SJSA1 (cell line): ENCODE measurements at places on chromosomes 11 and 22.
A peak's percentile ranks its signal among the peaks of the same experiment; 100 is the strongest.

- DNase-seq = no peak
Observed at GRCh38 chr11:130145975-130146776, 13.4 kb upstream of the ST14 start.

DNA sequence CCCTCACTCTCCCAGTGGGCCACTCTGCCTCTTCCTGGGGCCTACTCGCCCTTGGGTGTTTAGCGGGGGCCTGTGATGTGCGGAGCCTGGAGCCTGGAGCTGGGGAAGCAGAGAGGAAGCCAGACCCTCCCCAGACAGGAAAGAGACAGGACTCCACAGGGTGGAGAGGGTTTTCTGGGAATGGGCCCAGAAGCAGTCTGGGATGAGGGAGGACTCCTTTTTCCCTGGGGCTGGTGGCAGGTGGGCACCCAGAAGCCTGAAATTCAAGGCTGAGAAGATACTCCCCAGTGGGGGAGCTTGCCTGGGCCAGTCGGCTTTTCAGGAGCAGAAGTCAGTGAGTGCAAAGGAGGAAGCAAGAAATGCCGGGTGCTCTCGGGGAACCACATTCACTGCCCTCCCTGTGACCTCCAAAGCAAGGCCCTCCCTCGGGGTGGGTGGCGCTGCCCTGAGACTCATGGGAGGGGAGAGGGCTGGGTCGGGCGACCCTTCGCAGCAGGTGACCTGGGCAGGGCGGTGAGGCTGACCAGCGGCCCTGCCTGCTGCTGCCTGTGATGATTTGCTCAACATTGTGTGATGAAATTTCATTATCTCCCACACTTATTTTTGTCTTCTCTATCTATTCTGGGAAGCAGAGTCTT, 1377.4 kb downstream of the BRD1 start:
- DNase-seq = no peak

GRCh38 chr22:23682077-23682476, 8.7 kb upstream of the RGL4 start:
- no peak for DNase-seq

GRCh38 chr11:118263695-118264568, at the start of gene MPZL2:
MPZL2 (minus strand) TSS chr11:118264297; CDS start chr11:118264153, 144 bp downstream.
- no peak for DNase-seq

DNA sequence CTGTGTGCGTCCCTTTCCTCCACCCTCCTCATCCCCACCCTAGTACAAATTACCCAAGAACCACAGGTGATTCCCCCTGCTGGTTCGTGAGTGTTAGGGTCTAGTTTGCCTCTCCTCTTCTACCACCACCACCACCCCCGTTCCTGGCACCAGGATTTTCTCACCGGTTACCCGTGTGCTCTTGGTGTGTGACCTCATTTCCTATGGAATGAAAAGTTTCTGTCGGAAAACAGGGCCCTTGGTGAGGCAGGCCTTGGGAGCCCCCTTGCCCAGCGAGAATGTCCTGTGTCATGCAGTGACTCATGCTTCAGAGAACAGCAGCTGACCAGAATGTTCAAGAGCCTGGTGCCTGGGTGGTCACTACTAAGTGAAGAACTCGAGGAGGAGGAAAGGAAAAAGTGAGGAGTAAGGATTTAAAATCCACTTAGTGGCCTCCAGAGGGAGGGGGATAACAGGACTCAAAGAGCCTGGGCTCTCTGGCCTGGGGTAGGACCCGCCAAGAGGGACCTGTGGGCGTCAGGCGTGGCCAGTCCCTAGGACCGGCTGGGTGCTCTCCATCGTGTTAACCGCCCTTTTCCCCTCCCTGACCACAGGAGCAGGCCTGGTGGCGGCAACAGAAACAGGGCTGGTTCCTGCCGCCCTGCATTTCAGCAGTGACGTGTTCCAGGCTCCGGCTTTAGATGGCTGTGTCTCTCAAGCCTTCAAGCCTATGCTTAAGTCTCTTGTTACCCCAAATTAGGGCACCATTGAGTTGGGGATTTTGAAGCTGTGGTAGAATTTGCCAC, 30.2 kb downstream of the C22orf31 start:
- peak; percentile 99 for DNase-seq

DNA sequence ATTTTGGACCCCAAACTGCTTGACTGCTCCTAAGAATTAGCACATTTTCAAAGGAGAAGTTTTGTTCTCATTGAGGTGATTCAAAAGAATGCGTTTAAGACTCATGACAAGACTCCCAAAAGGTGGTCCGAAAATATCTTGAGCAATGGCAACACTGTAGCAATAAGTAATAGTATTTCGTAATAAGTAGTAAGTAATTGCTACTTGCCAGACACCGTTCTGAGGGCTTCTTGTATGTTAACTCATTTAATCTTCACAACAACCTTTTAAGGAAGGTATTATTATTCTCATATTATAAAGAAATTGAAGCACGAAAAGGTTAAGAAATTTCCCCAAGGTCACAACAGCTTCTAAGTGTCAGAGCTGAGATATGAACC, 184.0 kb upstream of the SORL1-AS1 start:
- no peak for DNase-seq

DNA sequence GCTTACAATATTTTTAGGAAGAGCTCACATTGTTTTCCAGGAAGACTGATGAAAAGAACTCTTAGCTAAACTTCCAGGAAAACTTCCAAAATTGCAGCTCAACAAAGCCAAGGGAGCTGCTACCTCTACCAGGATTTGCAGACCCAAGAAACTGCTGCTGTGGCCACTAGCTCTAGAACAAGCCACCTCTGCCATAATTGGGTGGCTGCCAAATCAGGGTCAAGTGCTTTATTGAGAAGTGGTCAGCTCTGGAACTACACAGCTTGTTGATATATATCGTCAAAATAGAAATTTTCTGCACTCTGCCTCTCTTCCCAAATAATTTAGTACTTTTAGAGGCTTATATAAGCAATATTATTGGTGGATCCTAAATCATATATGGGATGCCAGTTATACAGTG, 371.8 kb upstream of the CHORDC1 start:
- no peak for DNase-seq

DNA sequence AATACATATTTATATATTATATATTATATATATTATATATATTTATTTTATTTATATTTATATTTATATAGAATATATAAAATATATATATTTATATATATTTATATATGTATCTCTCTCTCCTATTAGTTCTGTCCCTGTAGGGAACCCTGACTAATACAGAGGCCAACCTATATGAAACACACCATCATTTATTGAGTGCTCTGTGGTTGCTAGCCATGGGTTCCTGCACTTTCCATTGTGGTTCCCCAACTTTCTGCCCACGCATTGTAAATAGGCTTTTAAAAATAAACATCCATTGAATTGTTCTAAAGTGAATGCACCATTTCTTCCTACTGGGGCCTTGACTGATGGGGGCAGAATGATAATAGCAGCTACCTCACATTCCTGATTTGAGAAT, 93.8 kb upstream of the SESN3 start:
- no peak for DNase-seq
